ENCODE measurements at places on chromosomes 7 and 10. TPM values are rescaled to one million over a fixed set of nuclear protein-coding genes. Genes with fewer than 3 reads are reported as not detected.

CUEDC2 gene
- total RNA-seq = 43.2 TPM

- DNase-seq = no peak
Observed at GRCh38 chr10:104077247-104077646, 8.4 kb downstream of the COL17A1 start.

DNA sequence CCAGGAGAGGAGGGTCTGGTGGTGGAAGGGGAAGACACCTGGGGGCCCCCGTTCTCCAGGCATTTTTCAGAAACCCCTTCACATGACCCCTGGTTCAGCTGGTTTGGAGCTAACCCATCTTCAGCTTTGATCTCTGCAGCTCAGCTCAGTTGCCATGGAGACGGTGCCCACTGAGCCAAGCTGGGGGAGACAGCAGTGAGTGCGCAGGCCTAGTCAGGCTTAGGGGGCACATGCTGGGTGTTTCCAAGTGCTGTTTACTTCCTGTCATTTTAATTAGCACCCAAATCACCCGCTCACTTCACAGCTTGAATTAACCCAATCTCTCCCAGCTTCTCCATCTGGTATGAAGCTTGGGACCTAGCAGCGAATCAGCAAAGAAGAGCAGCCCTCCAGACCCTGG lies 9.0 kb downstream of the SPOCK2 start:
- peak; percentile 83 for DNase-seq

DNA sequence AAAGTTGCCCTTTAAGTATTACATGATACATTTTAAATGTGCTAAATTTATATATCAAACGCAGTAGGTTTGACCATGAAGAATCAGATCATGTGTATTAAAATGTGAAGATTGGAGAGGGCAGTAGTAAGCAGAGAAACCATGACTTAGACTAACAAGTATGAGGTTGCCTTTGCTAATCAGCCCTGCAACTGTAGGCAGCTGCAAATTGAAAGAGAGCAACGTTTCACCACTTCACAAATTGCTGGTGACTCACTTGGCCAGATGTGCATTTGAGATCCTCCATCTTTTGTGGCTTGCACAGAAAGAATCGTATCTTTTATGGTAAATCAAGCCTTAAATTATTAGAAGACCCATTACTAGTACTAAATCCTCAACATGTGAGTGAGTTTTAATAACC lies 10.1 kb upstream of the SEMA3A start:
- DNase-seq = no peak

- DNase-seq = no peak
Observed at GRCh38 chr7:14807507-14807906, 95.0 kb downstream of the DGKB start.

DNA sequence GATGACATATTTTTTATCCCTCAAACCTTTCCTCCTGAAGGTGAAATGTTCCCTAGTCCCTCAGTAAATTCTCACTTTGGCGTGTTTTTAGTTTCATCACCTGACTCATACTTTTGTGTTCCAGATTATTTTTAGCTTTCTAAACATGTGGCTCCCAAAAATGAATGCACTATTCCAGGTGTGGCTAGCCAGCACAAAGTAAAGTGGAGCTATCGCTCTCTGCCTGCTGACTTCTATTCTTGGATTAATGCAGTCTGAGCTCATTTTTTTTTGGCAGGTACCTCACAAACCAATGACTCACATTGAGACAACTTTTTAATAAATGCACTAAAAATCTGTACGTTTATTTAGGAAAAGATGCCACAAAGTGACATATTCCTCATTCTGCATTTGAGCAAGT lies 58.8 kb upstream of the LANCL2 start:
- DNase-seq = no peak

Data from spleen (tissue), 13 donors.